Cortex of kidney (tissue), 1 donor: ENCODE measurements at places on chromosomes 3 and 15.

GRCh38 chr3:42013691-42014457, 52.0 kb upstream of the ULK4 start:
- no peak for DNase-seq

DNA sequence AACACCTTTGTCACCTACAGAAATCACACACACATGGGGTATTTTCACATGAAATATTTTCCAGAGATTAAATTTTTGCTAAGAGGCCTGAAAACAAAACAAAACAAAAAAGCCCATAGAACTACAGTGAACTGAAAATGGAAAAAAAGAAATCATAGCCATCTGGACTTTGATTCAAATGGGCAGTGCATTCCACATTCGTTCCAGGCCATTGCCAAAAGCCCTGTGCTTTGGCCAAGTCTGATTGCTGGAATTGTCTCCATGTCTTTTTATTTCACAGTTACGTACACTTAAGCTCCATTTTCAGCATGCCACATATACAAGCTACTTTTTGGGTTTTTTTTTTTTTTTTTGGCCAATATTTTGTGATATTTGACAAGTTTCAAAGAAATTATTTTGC, 47.1 kb downstream of the TFG start:
- DNase-seq: no peak

DNA sequence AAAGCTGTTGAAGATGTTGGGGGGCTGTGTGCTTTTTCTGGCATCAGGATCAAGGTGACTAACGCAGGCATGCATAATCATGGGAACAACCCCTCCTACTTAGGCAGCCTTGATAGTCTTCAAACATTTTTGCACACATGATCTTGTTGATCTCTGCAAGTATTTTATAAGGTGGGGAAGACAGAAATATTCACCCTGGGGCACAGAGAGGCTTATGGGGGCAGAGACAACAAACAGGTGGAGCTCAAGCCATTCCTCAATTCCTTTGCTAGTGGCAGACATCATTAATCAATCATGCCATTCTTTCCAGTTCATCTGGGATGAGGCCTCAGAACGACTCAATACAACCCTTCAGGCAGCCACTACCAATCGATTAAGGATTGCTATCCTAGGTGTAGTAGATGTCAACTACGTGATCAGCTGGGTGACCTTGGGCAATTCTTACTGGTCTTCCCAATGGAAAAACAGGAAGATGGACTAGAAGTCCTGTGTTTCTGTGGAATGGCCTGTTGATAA, 110.3 kb upstream of the SMAD3 start:
- DNase-seq: no peak

GRCh38 chr3:188620752-188621151, 466.8 kb downstream of the LPP start:
- DNase-seq: no peak

GRCh38 chr3:23880703-23881339, 36.0 kb downstream of the NKIRAS1 start:
- DNase-seq: no peak

- no peak for DNase-seq
Measured at GRCh38 chr3:23238578-23238977, 35.5 kb downstream of the UBE2E2 start.

GRCh38 chr15:65207280-65207840, 3.9 kb downstream of the CILP start:
- no peak for DNase-seq

DNA sequence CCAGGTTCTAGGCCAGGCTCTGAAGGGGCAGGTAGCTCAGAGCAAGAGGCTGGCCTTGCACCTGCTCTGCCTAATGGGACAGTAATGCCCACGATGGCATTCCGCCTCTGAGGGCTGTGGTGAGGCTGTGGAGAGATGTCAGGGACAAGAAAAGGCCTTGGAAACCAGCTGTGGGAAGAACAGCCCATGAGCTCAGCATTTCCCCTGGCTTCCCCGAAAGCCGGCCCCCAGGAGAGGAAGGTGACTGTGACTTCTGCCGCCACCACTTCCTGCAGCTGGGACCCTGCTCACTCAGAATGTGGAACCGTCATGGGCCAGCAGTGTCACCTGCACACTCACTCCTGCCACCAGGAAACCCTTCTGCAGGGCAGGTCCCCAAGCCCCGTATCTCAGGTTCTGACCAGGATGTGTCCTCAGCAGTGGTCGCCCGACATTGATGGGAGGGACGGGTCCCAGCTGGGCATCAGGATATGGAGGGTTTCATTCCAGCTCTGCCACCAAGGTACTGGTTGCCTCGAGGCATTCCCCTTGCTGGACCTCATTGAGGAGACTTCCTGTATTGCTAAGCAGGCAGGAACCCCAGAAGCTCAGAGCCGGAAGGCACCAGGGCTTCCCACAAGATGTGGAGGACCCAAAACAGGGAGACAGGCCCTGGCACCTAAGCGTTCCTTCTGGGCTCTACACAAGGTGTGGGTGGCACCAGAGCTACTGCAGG, 30.7 kb downstream of the SEMA7A start:
- no peak for DNase-seq

GRCh38 chr15:68626283-68626682, 47.5 kb downstream of the CORO2B start:
- DNase-seq: no peak

- no peak for DNase-seq
Measured at GRCh38 chr3:57731311-57731710, 24.8 kb upstream of the SLMAP start.

- DNase-seq: no peak
Measured at GRCh38 chr3:177946936-177947335, 589.3 kb upstream of the KCNMB2 start.

DNA sequence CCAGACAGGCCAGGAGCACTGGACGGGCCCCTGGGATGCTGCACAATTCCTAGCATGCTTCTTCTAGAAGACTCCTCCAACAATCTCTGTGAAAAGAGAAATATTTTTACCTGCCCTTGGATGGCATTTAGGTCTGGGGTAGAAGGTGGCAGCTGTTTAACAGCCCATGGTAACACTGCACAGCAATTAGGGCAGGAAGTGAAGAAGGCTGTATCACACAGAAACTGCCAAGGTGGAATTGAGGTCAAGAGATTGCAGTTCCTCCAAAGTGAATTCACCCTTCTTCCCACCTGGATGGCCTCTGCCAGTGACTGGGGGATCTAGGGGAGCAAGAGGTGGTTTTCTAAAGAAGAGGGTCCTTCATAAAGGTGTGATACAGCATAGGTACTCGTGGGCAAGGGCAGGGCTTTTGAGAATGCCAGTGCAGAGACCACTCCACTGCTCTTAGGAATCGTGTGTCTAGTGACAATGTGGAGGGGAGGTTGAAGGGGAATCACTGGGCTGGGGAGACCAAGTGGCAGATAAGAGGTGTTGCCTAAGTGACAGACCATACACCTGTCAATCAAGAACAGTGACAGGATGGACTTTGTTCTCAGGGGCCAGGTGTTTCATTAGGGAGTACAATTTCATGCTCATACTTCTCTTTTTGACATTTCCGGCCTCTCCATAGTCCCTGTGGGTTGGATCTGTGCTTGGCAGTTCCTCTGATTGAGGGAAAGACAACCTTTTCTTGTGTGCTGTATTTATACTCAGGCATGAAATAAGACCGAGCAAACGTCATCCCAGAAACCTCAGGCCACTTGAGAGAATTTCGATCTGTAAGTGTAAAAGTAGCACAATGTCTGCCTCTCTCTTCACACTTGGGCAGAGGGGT, 83.5 kb upstream of the BCL6 start:
- DNase-seq: no peak

DNA sequence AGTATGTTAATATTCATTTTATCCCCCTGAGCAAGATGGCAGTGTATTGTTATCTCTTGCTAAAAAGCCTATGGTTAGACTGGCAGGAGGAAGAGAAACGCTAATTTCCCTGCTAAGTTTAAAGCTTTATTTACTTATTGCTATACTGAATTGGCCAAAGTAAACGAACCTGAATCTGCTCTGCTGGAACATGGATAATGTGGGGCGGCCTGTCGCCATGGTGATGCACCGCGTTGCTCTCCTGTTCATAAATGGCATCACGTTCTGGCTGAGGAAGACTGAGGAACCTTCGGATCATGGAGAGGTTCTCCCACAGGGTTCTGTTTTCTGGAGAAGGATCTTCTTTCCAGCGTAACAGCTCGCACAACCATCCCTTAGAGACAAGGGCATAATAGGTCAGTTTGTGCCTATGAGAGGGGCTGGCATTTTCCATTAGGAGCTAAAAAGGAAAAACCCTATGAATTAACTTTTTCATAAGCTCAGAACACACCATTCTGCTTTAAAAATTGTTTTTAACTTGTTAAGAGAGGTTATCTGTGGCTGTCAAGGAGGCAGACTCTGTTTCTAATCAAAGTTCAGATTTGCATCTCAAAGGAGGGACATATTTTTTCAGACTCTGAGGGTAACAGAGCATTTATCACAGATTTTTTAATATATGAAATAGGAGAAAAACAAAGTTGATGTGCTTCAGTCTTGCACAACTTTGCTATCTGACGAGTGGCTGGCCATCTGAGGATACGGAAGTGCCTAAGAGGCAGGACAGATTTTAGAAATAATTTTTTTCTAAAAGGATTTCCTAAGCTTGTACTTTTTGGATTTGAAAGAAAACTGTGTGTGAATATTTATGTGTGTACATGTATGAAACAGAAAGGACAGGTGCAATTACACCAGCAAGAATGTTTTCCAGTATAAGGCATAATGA, 73.1 kb downstream of the SATB1 start:
- no peak for DNase-seq

DNA sequence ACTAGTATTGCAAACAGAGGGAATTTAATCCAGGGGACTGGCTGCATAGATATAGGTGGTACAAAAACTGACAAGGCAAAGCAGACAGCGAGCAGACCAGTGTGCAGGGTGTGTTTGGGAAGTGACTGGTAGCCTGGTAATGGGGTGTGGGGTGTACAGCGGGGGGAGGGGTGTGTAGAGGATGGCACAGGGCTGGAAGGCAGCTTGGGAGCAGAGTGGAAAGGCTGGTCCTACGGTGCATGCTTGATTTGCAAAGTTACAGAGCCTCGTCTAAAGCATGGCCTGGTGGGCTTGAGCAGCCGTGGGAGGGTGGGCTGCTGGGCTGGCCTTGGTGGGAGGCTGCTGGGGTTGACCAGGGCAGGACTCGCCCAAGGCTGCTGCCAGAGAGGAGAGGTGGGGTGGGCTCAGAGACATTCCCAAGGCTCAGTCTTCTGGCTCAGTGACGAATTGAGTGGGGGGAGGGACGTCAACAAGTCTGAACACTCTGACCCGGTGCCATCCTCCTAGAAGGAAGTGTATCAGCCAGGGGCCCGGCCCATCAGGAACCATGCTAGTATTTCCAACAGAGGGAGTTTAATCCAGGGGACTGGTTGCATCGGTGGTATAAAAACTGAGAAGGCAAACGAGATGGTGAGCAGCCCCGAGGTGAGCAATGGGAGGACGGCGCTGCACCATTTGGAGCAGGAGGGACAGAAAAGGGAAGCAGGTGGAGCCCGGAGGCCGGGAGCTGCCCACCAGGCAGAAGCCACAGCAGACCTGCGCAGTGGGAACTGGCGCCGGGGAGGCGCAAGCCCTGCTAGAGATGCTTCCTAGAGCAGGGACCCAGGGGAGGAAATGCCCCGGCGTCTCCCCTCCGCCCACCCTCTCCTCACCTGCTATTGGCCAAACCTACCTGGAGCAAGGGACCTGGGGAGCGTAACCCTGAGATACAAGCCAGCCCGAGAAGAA, 29.2 kb downstream of the CPN2 start:
- DNase-seq: no peak

DNA sequence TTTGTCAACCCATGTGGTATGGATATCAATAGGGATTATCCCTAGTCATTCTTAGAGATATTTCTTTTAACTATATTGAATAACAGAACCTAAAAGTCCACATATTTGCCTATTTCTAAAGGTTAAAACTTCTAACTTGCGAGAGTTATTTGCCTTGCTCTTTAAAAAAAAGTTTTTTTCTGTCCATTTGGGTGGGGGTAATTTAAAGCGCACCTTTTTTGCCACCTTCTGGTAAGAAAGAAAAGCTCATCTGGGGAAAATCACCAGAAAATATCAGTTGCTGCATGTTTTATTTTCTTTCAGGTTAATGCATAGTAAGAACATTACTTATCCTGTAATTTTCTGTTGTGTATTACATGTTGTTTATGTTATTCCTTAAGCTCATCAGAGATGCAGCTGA, 242.0 kb upstream of the GOLGA6L4 start:
- DNase-seq: no peak

GRCh38 chr3:81530180-81530939, 231.1 kb downstream of the GBE1 start:
- DNase-seq: no peak

- DNase-seq: no peak
Measured at GRCh38 chr3:34073961-34074360, 275.5 kb downstream of the PDCD6IP start.

DNA sequence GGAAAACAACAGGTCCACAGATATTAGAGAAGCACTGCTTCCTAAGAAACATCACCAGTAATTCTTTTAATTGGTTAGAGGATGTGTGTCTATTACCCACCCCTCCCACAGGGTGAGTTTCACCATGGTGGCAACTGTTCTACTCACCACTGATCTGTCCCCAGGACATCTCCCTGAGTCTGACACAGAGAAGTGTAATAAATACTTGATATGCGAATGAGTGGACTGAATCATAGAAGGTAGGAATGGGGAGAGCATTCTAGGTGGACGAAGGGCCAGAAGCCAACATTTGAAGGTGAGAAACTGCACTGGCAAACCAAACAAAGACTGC, 452.7 kb upstream of the PROK2 start:
- DNase-seq: no peak

DNA sequence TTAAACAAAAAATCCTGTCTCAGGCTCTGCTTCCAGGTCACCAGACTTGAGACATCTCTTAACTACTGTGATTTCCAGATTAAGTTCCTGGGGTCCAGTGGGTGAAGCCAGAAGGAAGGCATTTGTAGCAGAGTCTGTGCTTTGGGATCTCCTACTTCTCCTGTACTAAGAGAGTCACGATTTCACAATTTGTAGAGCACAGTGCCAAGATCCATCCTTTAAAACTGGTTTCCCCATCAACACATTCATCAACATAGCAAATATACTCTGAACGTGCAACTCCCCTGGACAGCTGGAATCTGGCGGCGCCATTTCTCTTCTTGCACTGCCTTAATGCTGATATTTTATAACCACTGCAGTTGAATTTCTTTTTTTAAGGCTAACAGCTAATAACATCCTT, 33.2 kb downstream of the CDCP1 start:
- DNase-seq: no peak

DNA sequence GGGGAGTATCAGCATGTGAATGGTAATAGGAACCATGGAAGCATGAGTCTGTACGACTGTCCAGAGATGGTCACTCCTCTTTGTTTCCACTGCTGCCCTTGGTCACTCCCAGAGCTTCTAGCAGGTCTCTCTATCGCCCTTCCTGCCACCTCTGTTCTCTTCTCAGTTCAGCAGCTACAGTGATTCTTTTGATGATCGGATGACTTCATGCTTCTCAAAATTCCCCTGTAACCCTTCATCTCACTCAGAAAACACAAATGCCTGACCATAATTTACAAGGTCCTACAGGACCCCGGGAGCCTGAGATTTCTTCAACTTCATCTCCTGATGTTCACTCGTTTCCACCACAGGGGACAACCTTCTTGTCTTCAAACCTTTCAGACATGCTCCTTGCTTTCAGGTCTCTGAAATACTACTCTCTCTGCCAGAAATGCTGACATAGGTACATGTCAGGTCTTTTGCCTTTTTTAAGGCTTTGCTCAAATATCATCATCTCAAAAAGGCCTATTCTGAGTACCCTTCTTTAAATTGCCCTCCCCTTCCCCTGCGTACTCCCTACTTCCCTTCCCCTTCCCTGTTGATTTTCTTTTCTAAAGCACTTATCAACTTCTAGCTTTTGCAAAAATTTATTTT, 42.1 kb upstream of the BHLHE40 start:
- no peak for DNase-seq

GRCh38 chr3:72682936-72683452, 165.3 kb downstream of the SHQ1 start:
- no peak for DNase-seq
